CD8-positive, alpha-beta memory T cell (primary cell): ENCODE measurements at places on chromosomes 7 and 10. TPM values are rescaled to one million over a fixed set of nuclear protein-coding genes. Genes with fewer than 3 reads are reported as not detected.

DNA sequence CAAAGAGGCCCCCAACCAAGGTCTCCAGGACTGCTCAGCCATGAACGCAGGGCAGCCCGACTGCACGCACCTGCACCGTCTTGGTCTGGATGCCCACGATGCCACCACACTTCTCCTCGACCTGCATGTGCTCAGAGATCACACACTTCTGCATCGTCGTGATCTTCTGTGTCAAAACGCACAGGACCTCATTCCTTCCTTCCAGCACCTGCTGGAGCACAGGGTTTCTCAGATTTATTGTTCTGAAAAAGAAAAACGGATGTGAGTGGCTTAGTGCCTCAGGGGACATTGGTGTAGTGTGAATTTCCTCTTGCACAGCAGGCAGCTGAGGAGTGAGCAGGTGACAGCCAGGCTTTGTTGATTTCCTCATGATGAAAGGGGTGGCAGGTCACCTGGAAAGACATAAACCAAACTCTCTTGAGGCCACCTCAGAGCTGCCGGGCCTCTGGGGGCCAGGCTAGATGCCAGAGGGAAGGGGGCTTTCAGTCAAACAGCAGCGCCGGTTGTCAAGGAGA is 38.2 kb downstream of the GSDME start:
- no peak for DNase-seq
- no peaks in the 10 kb centered on the region for H3K27me3 ChIP-seq
- H3K27ac ChIP-seq = no peak overlapping the region
- no peak overlapping the region for H3K4me3 ChIP-seq
- no peaks in the 10 kb centered on the region for H3K4me1 ChIP-seq

DNA sequence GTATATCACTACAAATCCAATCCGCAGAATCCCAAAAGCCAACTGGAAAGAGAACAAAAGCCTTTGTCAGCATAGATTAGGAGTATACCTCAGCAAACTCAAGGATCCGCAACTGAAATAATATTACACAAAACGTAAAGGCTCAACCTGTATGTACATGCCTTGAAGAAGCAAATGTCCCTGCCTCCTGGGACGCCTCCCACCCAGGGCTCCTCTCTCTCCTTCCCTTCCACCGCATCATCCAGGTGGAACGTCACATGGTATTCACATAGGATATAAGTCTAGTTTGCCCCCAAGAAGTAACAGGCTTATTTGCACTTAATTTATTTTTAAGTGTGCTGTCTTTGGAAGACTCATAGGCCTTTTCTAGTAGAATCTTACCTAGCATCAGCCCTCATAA is 13.4 kb downstream of the SLC26A3 start:
- no peaks in the 10 kb centered on the region for H3K36me3 ChIP-seq
- no peak for DNase-seq
- no peaks in the 10 kb centered on the region for H3K27me3 ChIP-seq
- H3K4me1 ChIP-seq = peaks cover 4% of the 10 kb centered on the region

DNA sequence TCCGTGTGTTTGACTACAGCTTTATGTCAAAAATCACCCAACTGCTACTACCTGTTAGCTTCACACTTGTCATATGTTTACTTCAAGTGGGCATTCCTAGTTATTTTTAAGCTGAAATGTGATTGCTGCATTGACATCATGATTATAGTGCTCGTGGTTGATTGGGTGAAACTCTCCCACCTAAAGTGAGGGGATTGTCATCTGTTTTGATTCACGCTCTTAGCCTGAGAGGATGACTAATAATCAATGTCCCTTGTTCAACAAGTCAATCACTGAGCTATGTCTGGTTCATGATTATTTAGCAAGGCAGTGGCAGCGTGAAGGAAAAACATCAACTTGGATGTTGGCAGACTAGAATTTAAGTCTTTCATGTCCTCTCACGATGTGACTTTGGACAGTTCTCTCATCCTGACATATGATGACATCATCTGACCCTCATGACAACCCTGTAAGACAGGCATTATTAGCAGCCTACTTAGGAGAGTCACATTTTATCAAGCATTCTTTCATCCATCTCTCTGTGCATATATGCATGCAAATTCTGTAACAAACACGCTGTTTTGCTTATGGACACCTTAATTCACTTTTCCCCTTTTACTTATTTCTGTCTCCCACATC is 352.6 kb upstream of the ZMIZ1 start:
- DNase-seq = no peak
- H3K4me3 ChIP-seq = no peak overlapping the region
- no peaks in the 10 kb centered on the region for H3K36me3 ChIP-seq

DNA sequence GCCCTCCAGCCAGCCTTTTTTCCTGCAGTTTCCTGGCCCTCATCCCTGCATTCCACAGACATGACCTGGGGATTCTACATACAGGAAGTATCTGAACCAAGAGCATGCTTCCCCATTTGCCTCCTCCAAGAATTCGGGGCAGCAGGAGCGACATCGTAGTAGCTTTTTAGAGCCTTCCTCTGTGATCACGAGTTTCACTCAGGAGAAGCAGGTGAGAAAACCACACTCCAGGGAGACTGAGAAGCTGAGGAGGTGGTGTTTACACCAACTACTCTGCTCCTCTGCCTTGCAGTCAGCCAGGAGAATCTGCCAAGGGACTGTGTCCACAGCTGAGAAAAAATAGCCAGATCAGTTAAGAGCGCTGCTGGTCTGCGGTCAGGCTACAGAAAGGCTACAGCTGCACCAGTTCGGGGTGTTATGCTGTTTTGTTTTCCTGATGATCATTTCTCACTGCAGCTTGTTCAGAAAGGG is 54.1 kb downstream of the HSPA12A start:
- no peak overlapping the region for H3K4me3 ChIP-seq
- H3K4me1 ChIP-seq = no peaks in the 10 kb centered on the region
- H3K27me3 ChIP-seq = no peaks in the 10 kb centered on the region
- no peaks in the 10 kb centered on the region for H3K36me3 ChIP-seq
- no peak overlapping the region for H3K27ac ChIP-seq

- H3K4me1 ChIP-seq = no peaks in the 10 kb centered on the region
- no peak overlapping the region for H3K4me3 ChIP-seq
- H3K36me3 ChIP-seq = no peaks in the 10 kb centered on the region
These were observed 49.5 kb downstream of the PRR15 start for GRCh38 chr7:29613100-29613499.

The PRKAG2 gene
- 23.1 TPM for total RNA-seq

The C10orf53 gene
- not detected for total RNA-seq

DNA sequence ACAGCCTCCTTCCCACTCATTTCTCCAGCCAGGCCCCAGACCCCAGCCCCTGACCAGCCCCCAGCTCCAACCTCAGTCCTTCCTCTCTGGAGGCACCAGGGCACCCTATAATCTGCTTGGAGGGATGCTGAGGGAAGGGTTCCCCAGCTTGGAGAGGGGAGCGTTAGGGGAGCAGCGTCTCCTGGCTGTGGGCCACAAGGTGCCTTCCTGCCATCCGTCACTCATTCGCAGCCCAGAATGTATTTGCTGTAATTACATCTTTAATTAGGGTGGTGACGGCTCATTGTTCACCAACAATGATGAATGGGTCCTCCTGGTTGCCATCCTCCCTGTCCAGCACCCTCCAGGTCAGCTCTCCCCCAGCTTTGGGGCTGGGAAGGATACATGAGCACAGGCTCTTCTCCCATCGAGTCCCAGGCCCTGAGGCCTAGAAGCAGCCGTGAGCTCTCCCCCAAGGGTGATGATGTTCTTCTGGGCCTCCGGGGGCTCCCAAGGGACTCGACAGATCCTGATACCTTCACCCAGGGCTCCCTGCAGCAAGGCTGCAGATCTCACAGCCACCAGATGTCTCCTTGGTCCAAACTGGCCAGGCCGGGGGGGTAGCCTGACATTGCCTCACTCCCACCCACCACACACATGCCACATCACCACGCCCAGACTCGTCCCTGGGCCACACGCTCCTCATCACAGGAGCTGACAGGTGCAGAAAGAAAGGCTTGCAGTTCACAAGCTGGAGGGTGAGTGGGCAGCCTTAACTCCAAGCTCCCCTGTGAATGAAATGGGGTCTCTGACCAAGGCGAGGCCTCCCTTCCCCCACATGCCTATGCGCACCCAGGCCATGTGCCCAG is 26.8 kb downstream of the POLL start:
- H3K4me1 ChIP-seq = peaks cover 10% of the 10 kb centered on the region
- no peak for DNase-seq
- no peak overlapping the region for H3K27ac ChIP-seq
- H3K36me3 ChIP-seq = no peaks in the 10 kb centered on the region
- H3K27me3 ChIP-seq = peaks cover 3% of the 10 kb centered on the region

The ABCB1 gene
- total RNA-seq = 22.2 TPM

DNA sequence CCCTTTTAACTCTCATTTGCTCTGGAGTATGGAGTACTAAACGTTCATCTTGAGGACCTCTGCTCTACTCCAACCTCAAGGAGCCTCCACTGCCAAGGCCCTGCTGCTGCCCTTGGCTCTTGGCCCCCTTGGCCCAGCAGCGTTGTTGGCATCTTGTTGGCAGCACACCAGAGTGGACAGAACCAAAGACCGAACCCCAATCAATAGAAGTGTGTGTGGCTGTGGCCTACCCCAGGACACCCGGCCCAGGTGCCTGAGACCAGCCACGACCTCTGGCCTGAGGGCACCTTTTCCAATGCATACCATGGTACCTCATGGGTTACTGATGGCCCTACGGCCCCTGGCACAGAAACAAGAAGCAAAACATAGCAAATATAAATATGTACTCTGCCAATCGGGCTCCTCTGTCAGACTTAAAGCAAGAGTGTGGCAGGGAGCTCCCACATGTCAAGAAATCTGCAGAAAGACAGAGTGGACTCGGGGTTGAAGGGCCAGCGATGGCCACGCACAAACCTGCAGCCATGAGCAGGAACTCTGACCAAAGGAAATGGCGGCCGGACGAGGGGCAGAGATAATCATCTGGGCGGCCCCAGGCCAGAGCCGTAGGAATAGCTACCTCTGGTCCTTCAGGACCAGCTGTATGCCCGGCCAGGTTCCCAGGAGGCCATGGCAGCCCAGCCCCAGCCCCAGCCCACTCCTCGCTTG is 2.9 kb downstream of the NPC1L1 start:
- DNase-seq = no peak
- H3K36me3 ChIP-seq = no peaks in the 10 kb centered on the region
- no peaks in the 10 kb centered on the region for H3K27me3 ChIP-seq

GRCh38 chr7:34837316-34837715 is 179.3 kb downstream of the NPSR1 start:
- no peak for DNase-seq
- no peak overlapping the region for H3K4me3 ChIP-seq
- H3K27ac ChIP-seq = no peak overlapping the region
- no peaks in the 10 kb centered on the region for H3K4me1 ChIP-seq

The PDK4 gene
- 0.74 TPM for total RNA-seq

DNA sequence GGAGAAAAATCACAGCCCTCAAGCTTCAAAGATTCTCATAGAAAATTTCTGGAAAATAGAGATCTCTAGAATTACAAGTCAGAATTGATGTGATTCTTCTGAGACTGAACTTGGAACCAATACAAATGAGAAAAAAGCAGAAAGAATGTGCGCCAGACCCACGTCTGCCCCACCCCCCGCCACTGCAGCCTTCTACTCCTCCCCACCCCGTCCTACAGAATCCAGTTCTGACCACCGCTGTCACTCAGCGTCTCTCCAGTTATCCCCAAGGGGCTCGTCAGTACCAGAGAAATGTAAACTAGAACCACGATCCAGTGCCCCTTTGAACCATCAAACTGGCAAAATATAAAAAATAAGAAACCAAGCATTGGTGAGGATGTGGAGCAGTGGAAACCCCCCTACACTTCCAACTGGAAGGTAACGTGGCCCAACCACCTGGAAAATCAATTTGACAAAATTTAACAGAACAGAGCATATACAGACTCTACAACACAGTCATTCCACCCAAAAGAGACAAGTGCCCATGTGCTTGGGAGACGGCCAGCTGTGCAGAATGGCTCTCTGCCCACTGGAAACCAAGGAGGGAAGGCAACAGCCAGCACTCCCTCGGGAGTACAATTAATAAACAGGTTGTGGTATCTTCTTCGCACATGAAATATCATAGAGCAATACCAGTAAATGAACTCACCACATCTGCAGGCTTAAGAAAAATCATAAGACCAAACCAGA is 397.9 kb downstream of the TNS3 start:
- DNase-seq = no peak
- no peaks in the 10 kb centered on the region for H3K4me1 ChIP-seq
- H3K4me3 ChIP-seq = no peak overlapping the region
- H3K27ac ChIP-seq = no peak overlapping the region

The HOXA5 gene
- total RNA-seq = not detected

DNA sequence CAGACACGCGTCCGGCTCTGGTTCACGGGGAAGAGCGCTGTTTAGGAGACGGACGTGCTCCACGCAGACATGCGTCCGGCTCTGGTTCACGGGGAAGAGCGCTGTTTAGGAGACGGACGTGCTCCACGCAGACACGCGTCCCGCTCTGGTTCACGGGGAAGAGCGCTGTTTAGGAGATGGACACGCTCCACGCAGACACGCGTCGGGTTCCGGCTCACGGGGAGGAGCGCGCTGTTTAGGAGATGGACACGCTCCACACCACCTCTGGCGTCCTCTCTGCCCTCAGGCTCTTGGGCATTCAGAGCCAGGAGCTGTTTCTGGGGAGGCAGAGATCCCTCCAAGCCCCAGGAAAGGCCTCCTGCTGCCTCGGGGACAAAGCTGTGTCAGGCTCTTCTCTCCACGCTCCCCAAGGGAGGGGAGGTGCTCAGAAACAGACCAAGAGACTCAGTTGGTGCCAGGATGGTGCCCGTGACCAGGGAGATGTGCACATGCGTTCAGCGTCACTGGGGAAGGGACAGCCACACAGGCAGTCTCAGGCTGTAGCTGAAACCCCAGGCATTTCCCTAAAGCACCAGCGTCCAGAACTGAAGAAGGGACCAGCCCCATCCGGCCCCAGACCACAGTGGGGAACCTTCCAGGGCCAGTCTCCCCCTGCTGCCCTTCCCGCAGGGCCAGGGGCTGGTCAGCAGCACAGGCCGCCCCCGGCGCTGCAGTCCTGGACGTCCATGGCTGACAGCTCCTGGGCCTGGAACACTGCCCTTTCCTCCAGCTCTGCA is 175.6 kb downstream of the ELFN1 start:
- H3K36me3 ChIP-seq = no peaks in the 10 kb centered on the region
- no peak overlapping the region for H3K27ac ChIP-seq
- peak; percentile 32 for DNase-seq
- H3K4me3 ChIP-seq = no peak overlapping the region
- no peaks in the 10 kb centered on the region for H3K4me1 ChIP-seq
